SW480 (cell line): ENCODE measurements at places on chromosomes 4 and X.
A peak's percentile ranks its signal among the peaks of the same experiment; 100 is the strongest.

DNA sequence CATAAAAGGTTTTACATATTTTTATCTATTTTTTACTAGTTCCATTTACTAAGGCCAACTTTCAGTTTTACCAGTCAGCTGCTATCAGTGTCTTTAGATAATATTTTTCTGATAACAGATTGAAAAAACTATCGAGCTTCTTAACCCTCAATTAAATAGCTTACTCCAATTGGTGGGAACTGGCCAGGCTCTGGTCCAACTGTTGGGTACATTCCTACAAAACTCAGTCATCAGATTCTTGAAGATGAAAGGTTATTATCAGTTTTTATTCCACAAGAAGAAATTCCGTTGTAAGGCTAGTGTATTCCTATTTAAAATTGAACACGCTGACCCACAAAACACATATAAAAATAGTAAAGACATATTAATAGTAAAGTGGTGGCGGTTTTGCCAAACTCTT, 346.2 kb downstream of the MAPK10 start:
- no peak for DNase-seq

GRCh38 chrX:9737363-9737762, 28.3 kb downstream of the GPR143 start:
- no peak for DNase-seq

DNA sequence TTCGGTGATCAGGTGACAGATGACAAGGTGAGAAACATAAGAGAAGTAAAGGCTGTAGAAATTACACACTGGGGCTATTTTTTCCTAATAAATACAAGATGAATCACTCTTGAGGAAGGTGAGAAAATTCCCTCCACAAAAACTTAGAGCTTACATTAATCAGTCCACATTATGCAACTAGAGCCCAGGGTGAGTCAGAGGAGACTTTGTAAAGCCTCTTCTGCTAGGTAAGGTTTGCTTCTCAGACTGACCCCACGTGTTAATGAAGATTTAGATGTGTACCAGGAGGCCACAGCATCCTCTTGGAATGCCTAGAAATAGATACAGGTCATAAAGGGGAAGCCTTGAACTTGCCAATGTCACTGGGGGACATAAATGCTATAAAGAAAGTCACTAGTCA, 396.0 kb upstream of the SMIM31 start:
- DNase-seq = no peak

DNA sequence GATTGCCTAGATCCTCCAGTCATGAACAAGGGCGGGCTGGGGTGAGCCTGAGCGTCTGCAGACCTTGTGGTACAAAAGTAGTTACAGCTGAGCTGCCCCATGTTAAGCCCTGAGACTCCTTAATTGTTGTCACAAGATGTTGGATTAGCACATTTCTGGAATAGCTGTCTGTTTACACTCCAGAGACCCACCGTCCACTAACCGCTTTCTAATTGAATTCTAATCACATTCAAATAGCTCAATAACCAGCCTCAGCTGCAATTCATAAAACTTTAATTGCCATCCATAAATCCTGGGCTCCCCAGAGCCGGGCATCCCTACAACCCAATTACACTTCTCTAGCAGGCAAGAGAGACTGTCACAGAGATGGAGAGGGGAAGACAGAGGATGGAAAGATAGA, 1.6 kb upstream of the GSX2 start:
- peak; percentile 14 for DNase-seq

DNA sequence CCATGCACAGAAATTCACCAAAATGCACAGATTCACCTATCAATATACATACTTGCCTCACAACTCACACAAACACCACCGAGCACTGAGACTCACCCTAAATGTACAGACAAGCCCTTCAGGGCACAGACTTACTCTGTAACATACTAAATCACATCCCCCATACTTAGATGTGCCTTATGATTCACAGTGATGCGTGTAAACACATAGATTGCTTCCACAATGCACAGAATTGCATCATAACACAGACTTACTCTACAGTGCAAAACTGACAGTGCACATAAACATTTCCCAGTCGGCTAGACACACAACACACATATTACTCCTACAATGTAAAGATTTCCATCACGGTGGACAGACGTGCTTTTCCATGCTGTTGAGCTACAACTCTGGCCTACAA, 6.2 kb downstream of the LINC00632 start:
- DNase-seq = peak; percentile 54

DNA sequence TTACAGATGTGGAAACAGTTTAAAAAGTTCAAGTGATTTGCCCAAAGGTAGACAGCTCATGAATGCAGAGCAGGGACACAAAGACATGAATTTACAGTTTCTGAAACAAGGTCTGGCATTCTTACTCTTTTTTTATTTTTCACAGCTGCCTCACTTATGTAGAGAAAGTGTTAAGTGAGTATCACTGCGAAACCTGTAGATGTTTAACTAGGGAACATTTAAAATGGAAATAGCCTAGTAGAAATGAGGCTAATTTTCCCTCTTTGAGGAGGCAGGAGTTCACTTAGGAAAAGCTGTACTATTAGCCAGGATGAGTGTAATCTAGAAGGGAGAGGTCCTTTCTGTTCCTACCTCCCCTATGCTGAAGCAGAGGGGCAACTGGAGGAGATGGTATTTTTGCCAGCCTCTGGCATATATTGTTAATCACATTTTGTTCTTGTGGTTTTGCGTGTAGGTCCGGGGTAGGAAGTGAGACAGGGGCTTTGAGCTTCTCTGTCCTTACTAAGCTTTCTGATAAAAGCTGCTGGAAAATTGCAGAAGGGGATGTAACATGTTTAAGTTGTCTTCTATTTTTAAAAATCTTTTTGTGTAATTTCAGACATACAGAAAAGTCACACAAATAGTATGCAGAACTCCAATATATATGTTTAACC, 492.8 kb upstream of the NR3C2 start:
- DNase-seq = no peak
